ENCODE measurements at places on chromosomes 5 and 9.

- no peak for DNase-seq
Measured at GRCh38 chr5:14998491-14998890, 126.9 kb upstream of the ANKH start.

DNA sequence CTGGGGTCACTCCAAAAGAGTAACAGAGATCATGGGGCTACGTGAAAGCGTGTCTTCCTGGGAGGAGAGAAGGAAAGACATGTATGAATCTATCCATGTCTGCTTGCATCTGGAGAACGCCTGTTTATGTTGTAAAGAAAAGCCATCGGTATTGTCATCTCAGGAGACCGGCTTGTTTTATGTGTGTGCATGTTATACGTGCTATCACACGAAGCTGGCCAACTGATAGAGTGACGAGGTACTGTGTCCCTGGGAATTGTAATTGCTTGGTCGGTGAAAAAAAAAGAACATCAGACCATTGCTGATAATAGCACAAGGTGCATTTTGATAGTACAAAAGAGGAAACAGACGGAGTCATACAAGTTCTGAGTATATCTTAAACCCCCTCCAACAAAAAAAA lies 370 bp upstream of the CDH6 start:
- no peak for DNase-seq

GRCh38 chr5:127077366-127077765 lies 4.1 kb upstream of the C5orf63 start:
- DNase-seq: no peak

DNA sequence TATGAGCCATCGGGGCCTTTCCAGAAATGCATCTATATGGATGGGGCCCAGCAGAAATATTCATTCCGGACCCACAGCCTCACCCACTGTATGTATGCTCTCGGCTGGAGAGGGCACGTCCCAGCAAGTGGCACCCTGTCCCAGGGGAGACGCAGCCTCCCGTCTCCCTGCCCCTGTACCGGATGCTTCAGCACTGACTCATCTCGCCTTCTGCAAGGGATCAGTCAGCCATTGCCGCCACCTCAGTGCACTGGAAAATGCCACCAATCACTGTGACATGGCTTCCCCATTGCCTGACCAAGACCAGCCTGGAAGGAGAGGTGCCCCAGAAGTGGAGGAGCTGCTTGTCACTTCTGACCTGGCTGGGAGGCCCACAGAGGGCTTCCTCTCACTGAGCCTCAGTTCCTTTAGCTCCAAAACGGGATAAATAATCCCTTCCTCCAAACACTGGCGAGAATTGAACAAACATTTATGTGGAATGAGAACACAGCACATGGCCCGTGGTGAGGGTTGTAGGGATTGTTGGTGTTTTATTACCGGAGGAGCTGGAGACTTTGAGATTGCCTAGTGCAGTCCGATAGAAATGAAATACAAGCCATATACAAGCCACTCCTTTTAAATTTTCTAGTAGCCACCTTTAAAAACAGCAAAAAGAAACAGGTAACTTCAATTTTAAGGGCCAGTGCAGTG lies 43.9 kb upstream of the ORM1 start:
- no peak for DNase-seq

GRCh38 chr9:37104183-37104889 lies 16.0 kb upstream of the ZCCHC7 start:
- peak; percentile 70 for DNase-seq

DNA sequence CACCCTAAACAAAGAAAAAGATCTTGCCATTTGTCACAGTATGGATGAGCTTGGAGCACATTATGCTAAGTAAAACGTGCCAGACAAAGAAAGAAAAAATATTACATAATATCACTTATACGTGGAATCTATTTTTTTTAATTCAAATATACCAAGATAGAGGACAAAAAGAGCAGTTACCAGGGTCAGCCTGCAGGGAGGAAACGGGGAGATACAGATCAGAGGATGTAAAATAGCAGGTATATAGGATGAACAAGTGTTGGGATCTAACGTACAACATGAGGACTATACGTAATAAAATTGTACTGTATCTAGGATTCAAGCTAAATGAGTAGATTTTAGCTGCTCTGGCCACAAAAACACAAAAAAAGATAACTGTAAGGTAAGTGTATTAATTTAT lies 247.5 kb downstream of the TMEM161B start:
- no peak for DNase-seq

- no peak for DNase-seq
Measured at GRCh38 chr5:36447776-36448175, 146.1 kb upstream of the RANBP3L start.

GRCh38 chr5:5978501-5979376 lies 399.6 kb downstream of the MED10 start:
- no peak for DNase-seq

GRCh38 chr9:70945301-70945700 lies 176.1 kb downstream of the TRPM3 start:
- no peak for DNase-seq

DNA sequence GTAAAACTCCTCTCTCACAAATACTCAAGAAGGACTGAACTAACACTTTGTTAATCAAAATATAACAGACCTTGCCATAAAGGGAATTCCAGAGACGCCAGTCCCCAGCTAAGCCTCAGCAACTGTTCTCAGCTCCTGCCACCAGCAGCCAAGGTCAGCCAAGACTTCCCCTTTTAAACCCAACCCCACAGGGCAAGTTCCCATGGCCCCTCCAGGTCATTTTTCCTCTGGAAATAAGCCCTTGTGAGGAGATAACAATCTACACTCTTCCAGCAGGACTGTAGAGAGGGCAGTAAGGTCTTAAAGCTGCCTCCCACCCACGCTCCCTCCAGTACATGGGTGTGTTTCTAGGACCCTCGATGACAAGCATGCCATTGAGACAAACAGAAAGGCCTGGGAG lies 78.3 kb downstream of the DPYSL3 start:
- no peak for DNase-seq

DNA sequence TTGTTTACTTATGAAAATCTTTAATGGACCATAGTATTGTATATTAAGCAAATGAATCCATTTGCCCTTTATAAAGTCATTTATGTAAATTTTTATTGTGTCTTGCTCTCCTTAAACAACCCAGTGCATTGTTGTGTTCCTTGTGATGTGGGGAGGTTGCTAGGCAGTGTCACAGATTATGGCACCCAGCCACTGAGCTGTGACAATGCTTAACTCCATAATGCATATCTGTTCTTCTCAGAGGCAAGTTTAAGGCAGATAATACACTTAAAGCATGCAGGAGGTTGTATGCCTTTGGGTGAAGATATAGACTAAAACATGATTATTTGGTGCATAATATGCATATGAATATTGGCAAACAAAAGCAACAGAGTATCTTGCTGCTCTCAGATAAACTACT lies 269.6 kb upstream of the RIOK2 start:
- DNase-seq: no peak

GRCh38 chr9:33510262-33511183 lies 13.5 kb upstream of the ANKRD18B start:
- no peak for DNase-seq

DNA sequence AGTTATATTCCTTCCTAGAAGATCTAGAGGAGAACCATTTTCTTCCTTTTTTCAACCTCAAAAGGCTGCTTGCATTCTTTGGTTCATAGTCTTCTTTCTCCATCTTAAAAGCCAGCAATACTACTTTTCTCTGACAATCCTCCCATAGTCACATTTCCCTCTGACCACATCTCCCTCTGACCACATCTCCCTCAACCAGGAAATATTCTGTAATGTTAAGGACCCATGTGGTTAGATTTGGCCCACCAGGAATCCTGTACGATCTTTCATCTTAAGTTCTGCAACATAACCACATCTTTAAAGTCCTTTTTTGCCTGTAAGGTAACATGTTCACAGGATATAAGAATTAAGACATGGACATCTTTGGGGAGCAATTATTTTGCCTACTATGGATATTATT lies 179.4 kb upstream of the SPEF2 start:
- no peak for DNase-seq

DNA sequence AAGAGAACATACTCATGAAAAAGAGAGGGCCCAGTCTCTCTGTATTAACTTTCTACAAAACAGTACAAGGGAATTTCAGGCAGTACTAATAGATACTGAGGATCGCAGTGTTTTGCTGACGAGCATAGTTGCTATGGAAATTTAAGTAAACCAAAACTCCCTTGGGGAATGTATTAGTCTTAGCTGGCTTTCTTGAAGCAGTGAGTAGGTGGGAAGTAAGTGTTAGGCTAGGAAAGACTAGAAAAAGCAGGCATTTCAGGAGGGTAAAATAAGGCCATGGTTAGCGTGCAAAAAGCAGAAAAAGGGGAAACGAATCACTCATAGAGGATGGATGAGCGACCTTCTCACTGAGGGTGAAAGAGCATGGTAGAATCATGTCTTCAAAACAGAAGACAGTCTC lies 84.3 kb upstream of the ACTBL2 start:
- DNase-seq: no peak

GRCh38 chr5:103224118-103224893 lies 34.3 kb upstream of the MACIR start:
- DNase-seq: no peak

GRCh38 chr5:178165581-178165980 lies 11.9 kb upstream of the NHP2 start:
- no peak for DNase-seq

GRCh38 chr5:171484460-171484899 lies 65.0 kb downstream of the FGF18 start:
- DNase-seq: no peak

DNA sequence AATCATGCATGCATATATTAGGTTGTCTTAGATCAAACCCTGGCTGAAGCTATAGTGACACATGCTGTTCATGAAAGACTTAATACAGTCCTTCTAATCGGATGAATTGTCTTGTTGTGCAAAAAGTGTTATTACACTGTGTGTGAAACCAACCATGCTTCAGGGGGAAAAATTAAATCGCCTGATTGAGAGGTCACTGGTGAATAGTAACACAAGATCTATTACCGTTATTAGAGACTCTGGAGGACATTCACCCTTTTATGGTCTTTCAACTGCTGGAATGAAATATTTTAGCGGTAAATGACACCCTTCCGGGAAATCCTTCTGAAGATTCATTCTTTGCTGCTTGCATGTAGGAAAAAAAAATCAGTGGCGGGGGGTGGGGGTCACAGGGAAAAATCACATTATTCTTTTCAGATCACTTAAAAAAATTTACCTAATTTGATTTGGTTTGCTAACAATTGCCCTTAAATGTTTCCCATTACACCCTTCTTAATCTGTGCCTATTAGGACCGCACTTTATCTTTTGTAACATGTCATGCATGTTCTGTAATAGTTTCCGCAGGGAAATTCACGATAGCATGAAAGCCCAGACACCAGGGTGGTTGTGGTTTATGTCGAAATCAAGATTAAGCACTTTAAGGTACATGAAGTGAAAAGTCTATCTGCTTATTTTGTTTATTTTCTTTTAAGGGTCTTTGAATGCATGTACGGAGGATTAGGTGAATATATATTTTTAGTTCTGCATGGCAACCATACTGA lies 120.6 kb downstream of the FOCAD start:
- DNase-seq: no peak

- DNase-seq: no peak
Measured at GRCh38 chr5:96474073-96474472, 41.0 kb upstream of the PCSK1 start.

GRCh38 chr5:71666321-71666720 lies 52.8 kb upstream of the CARTPT start:
- no peak for DNase-seq

All from non-pigmented ciliary epithelial cell (primary cell).